ENCODE measurements at places on chromosomes 5 and 9.

GRCh38 chr5:123028222-123028621 lies 8.3 kb downstream of the PPIC start:
- DNase-seq = no peak

GRCh38 chr9:134025606-134026541 lies 593 bp downstream of the BRD3OS start:
- peak; percentile 28 for DNase-seq

- DNase-seq = no peak
Measured at GRCh38 chr5:81161012-81161601, 72.0 kb upstream of the CKMT2 start.

- DNase-seq = no peak
Measured at GRCh38 chr5:34511063-34511462, 145.1 kb upstream of the RAI14 start.

GRCh38 chr9:76032038-76032796 lies 141.7 kb downstream of the PCSK5 start:
- no peak for DNase-seq

GRCh38 chr9:38338342-38339018 lies 54.0 kb upstream of the ALDH1B1 start:
- DNase-seq = no peak

DNA sequence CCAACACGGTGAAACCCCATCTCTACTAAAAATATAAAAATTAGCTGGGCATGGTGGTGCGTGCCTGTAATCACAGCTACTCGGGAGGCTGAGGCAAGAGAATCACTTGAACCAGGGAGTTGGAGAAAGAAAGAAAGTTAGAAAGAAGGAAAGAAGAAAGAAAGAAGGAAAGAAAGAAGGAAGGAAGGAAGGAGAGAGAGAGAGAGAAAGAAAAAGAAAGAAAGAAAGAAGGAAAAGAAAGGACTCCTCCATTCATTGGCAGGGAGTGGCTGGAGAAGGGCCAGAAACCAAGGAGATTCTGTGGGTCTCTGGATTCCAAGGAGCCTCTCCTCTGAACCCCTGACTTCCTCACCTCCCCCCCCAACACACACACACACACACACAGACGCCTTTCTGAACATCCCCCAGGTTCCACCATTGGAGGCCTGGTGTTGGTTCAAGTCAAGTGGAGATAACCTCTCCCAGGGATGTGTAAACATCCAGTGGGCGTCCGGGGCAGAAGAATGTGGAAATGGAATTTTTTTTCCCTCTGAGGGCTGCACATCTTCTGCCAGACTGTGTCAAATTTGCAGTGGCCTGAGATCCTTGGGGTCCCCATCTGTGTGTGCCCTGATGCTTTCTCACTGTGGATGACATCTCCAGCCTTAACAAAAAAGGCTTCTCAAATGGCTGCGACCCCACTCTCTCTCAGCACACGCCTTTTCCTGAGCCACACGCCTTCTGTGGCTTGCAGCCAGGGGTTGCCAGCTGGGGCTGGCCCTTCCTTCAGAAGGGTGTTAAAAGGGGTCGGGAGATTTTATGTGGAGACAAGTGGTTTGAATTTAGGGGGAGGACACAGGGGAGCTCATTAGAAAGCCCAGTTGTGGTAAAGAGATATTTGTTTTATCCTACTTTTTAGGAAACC lies 109.3 kb upstream of the HAND1 start:
- no peak for DNase-seq

GRCh38 chr5:76548525-76549229 lies 74.5 kb downstream of the F2RL2 start:
- DNase-seq = no peak

GRCh38 chr5:51387884-51388275 lies 4.6 kb downstream of the ISL1 start:
- DNase-seq = no peak

DNA sequence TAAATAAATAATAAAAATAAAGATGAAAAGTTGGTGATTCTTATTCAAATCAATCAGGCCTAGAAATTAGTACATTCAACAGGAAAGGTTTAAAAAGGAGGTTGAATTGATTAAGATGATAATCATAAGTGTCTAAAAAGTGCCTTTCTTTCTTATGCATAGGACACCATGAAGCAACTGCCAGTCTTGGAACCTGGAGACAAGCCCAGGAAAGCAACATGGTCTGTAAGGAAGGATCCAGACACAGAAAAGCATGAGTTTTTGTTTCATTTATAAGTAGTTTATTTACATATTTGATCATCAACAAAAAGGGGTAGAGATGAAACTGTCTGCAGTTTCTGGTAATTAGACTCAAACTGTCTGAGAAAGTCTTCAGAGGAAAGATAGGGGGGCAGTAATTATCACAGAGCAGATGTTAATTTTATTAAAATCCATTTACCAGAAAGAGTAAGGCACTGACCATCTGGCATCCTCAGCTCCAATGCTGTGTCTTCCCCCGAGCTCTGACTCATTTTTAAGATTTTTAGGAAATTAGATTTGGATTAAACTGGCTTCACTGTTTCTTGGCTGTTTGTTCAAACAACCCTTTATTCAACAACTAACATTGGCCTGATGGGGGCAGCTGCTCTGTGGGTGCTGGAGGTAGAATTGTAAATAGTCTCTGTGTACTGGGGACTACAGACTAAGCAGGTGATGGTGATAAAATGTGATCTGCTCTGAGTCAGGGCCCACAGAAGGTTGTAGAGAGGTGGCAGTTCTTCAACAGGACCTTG lies 2.7 kb downstream of the RABEPK start:
- no peak for DNase-seq

GRCh38 chr5:157486861-157487260 lies 26.8 kb downstream of the NIPAL4 start:
- DNase-seq = no peak

GRCh38 chr9:121424024-121424432 lies 54.0 kb upstream of the STOM start:
- no peak for DNase-seq

- no peak for DNase-seq
Measured at GRCh38 chr9:74645007-74645639, 148.0 kb downstream of the RORB start.

DNA sequence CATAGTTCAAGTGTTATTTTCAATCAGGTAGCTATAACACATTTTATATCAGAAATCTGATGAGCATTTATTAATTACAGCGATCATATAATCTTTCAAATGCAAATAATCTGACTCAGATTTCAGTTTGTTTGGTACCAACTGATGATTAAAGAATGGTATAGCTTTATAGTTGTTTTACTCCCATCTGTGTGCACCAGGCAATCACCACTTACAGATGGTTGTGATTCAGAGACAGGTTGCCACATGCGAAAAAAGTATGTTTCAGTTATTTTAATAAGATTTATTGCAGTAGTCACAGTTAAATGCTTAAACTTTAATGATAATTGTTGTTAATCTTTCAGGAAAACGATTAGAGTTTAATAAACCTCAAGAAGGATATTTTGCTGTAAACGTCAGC lies 155.1 kb upstream of the ARRDC3 start:
- DNase-seq = no peak

DNA sequence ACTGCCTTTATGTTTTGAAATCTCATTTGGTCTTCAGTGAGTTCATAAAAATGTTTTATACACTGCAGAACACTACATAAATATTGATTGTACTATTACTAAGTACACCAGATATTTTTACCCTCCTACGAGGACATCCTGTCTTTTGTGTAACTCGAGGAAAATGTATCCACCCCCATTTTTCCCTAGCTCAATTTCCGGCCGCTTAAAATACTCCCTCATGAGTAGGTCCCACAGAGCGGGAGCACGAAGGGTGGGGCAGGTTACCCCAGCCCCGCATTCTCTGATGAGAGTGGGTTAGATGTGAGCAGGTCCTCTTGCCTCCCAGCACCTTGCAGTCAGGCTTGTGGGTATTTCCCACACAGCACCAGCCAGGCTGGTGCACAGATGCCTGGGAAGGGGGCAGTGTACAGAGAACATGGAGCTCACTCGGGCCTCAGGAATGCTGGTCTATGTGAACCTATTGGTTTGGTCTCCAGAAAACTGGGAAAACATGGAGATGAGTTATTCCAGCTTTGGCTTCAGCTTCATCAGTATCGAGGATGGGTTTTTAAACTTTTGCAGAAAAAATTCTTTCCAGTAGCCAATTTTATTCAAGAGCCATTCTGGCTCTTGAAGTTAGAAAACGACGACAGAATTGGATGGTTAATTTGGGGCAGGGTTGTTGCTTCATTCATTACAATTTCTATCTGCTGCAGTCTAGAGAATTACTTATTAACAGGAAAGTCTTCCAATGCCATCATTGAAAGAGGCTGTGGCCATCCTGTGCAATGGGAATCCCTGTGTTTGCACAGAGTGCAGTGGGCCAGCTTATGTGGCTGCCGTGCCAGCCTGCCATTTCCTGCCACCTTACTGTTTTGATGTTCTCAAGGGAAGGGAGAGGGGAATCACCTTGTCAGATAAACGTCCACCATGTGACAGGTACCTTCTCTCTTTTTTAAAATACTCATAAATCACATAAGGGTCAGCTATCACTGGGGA lies 73.2 kb downstream of the WDR41 start:
- no peak for DNase-seq

DNA sequence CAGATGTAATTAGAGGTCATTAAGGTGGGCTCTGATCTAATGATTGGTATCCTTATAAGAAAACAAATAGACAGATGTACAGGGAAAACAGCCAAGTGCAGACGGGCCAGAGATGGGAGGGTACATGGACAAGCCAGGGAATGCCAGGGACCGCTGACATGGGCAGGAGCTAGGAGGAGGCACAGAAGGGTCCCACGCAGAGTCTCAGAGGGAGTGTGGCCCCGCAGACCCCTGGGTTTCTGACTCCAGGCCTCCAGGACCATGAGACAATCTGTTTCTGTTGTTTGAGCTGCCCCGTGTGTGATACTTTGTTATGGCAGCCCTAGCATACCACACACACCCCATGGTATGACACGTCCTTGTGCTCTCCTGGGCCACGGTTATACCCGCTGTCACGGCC lies 29.1 kb downstream of the GADD45G start:
- DNase-seq = no peak

All from progenitor cell of endocrine pancreas (in vitro differentiated cells).